ENCODE measurements at places on chromosomes 12 and 14. TPM values are rescaled to one million over a fixed set of nuclear protein-coding genes. Genes with fewer than 3 reads are reported as not detected.

- no peak for DNase-seq
These were observed 47.8 kb upstream of the FBRSL1 start for GRCh38 chr12:132441871-132442863.

DNA sequence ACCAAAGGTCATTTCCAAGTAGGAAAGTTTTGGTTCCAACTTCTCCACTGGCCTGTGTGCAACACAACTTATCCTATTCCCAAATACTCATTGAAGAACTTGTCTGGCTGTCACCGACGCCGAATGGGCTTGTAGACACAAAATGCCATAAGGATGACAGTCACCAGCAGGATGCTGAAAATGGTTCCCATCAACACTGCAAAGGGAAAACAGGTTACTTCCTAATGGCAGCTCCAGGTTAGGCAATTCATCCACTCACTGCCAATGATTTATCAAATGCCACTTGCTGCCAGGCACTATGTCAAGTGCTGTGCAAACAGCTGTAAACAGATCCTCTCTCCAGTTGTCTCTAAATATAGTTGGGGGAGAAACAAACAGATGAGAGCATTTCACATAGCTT, 6.1 kb downstream of the C12orf76 start:
- DNase-seq, result no peak

DNA sequence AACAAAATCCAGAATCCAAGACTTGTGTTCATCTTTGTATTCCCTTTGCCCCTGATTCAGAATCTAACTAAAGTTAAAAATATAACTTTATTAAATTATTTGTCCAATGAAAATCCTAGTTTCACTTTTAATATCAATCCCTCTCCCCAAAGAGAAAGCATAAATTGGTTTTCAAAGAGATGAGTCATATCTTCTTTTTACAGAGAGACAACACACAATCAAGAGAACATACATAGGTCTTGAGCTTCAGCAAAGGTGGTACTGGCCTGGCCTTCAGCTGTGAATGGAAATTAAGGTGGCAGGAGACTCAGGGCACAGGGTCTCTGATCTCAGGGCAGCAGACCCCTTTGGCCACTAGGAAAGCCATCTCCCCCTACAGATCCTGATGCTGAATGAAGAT, 4.3 kb upstream of the ASCL1 start:
- no peak for DNase-seq

GRCh38 chr12:12901158-12901791, 9.9 kb downstream of the GPRC5A start:
- peak; percentile 83 for DNase-seq

DNA sequence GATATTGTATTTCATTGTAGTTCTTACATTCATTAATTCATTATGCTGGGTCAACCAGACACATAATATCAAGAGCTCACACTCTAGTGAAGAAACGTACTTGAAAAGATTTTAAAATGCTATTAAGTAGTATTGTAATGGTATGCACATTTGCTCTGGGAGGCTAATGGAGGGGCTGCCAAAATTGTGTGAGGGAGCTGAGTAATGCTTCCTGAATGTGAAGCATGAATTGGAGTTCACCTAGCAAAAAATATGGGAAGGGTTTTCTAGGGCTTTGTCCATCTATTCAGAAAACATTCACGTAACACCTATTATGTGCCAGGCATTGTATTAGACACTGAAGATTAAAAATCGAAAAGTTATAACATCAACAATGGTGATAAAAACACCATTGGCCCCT, 403.8 kb upstream of the PDE3A start:
- DNase-seq, result no peak

GRCh38 chr12:130601327-130601726, 114.8 kb downstream of the RIMBP2 start:
- DNase-seq, result no peak

KERA gene
- total RNA-seq, result not detected

PCED1B gene
- 4.2 TPM for total RNA-seq

RTN1 gene
- total RNA-seq, result not detected

MTA1 gene
- 18.4 TPM for total RNA-seq
